ENCODE measurements at places on chromosomes 12 and 14. TPM values are rescaled to one million over a fixed set of nuclear protein-coding genes. Genes with fewer than 3 reads are reported as not detected.

ZNF664 gene
- polyA plus RNA-seq, result 40.5 TPM

TUNAR gene
- polyA plus RNA-seq, result 2.9 TPM

FSCB gene
- not detected for polyA plus RNA-seq

TCL1A gene
- polyA plus RNA-seq, result not detected

TTC9 gene
- 1.1 TPM for polyA plus RNA-seq

ABHD12B gene
- 1.2 TPM for polyA plus RNA-seq

GNG2 gene
- polyA plus RNA-seq, result 4.9 TPM

OR4E2 gene
- not detected for polyA plus RNA-seq

NFATC4 gene
- polyA plus RNA-seq, result 120 TPM

KRT2 gene
- not detected for polyA plus RNA-seq

TM7SF3 gene
- polyA plus RNA-seq, result 50.1 TPM

DNA sequence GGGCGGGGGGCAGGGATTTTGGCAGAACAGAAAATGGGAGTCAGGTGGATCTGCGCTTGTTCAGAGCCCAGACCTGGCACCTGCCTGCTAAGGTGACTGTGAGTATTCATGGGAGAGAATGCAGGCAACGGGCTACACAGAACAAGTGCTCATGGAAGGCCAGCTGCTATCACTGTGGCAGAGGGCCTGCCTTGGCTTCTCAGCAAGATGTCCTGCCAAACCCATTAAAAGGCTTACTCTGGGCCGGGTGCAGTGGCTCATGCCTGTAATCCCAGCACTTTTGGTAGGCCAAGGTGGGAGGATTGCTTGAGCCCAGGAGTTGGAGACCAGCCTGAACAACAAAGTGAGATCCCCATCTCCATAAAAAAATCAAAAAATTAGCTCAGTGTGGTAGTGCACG, 21.0 kb downstream of the DIO3 start:
- H3K4me3 ChIP-seq, result no peak overlapping the region
- peaks cover 23% of the 10 kb centered on the region for H3K27me3 ChIP-seq
- DNase-seq, result no peak
- no peaks in the 10 kb centered on the region for H3K36me3 ChIP-seq

DNA sequence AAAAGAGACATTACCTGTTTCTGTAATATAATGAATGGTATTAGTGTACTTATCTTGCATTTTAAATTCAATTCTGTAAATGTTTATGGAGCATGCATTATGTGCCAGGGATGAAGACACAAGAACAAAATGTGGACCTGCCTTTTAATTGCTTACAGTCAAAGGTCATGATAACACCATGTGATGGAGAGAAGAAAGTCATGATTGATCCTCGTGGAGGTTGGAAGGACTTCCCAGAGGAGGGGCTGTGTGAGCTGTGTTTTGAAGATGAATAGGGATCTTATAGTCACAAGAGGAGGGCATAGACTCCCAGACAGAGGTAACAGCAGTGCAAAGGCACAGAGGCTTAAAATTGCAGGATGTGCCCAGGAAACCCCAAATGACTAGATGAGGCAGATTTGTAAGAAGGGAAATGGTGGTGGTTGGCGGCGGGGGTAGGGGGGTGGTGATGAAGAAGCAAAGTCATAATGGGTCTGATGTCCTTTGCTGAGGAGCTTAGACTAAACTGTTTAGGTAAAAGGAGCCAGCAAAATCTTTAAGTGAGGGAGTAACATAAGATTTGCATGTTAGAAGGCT, 151.5 kb downstream of the PRKCH start:
- peak overlapping the region; percentile 67 for H3K27ac ChIP-seq
- DNase-seq, result no peak
- no peaks in the 10 kb centered on the region for H3K27me3 ChIP-seq
- H3K36me3 ChIP-seq, result no peaks in the 10 kb centered on the region

DNA sequence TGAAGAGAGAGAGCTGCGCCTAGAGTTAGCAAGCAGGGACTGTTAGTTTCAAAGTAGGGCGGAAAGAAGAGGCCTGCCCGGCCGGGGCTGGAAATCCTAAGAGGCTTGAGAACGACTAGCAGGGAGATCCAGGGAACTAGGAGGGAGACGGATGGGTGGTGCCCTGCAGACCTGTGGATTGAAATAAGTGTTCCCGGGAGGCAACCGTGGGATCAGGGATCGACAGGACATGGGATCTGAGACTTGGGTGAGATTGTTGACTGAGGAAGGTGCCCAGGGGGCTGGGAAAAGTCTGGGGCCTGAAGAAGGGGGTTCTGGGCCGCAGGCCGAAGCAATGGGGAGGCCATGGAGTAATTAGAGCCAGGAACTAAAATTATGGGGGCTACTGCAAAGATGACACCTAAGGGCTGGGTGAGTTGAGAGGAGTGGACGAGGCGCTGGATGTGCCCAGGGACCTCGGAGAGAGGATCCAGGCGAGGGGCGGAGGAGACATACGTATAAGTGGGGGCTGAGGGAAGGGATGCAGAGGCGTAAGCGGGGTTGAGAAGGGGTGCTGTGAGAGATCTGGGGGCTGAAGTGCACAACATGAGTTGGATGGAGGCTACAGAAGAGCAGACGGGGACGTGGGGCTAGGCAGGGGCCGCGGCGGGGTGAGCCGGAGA, 635 bp downstream of the LTA4H start:
- DNase-seq, result peak; percentile 43
- peaks cover 14% of the 10 kb centered on the region for H3K4me1 ChIP-seq
- H3K4me3 ChIP-seq, result peak overlapping the region; percentile 74
- no peaks in the 10 kb centered on the region for H3K27me3 ChIP-seq
- H3K36me3 ChIP-seq, result no peaks in the 10 kb centered on the region
- H3K27ac ChIP-seq, result peak overlapping the region; percentile 55

- DNase-seq, result no peak
- no peaks in the 10 kb centered on the region for H3K36me3 ChIP-seq
- no peak overlapping the region for H3K4me3 ChIP-seq
- no peaks in the 10 kb centered on the region for H3K27me3 ChIP-seq
- no peaks in the 10 kb centered on the region for H3K4me1 ChIP-seq
Observed at GRCh38 chr14:65637780-65638179, 225.2 kb downstream of the FUT8 start.

GRCh38 chr14:93240678-93241000, 33.6 kb downstream of the UBR7 start:
- H3K4me1 ChIP-seq, result no peaks in the 10 kb centered on the region
- no peak overlapping the region for H3K4me3 ChIP-seq
- no peaks in the 10 kb centered on the region for H3K27me3 ChIP-seq
- H3K36me3 ChIP-seq, result peaks cover 30% of the 10 kb centered on the region
- no peak for DNase-seq

DNA sequence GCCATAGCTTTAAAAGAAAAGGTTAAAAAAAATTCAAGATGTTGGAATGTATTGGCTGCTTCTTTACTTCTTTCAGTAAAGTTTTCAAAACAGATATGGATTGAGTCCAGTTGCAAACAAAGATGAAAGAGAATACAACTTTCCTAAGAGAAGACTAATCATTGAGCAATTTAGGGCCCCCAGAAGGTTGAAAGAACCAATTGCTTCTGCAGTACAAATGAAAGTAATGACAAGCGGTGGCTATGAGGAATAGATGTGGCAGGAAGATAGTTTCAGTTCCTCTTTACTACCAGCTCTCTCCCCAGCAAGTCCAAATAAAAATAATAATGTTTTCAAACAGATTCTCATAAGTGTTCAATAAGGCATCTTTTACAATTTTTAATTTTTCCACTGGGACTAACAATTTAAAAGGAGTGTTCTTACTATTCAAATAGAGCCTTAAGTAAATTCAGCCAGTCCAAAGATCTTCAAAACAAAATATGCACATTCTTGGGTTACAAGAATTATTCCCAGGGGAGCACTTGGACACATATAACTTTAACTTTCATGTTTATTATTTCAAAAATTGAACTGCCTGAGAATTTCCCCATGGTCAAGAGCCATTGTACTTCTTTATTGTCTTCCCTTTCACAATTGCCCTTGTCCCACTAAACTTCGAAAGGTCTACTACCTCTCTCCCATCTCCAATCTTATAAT, 62.3 kb upstream of the PPP1R12A start:
- H3K27ac ChIP-seq, result no peak overlapping the region
- no peak overlapping the region for H3K4me3 ChIP-seq

GRCh38 chr14:94112513-94113063, 2.1 kb downstream of the IFI27 start:
- H3K4me3 ChIP-seq, result no peak overlapping the region
- H3K4me1 ChIP-seq, result no peaks in the 10 kb centered on the region
- H3K36me3 ChIP-seq, result no peaks in the 10 kb centered on the region
- DNase-seq, result no peak

DNA sequence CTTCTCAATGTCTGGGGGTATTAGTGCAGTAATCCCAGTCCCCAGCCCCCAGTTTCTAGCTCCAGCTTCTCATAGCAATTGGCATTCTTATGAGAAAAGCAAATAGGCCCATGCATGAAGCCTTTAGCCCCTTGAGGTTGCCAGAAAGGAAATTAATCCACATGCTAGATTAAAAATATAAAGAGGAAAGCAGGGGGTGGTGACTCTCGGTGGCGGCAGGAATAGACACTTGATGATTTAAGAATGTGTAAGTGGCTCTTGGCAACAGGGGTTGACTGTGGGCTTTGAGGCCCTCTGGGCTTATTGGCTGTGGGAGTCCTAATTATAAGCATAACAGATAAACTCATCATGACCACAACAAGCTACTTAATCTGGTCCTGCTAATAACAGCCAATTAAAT, 1367.3 kb upstream of the FLRT2 start:
- DNase-seq, result peak; percentile 28
- H3K4me1 ChIP-seq, result peaks cover 30% of the 10 kb centered on the region
- no peak overlapping the region for H3K4me3 ChIP-seq
- no peak overlapping the region for H3K27ac ChIP-seq
- H3K36me3 ChIP-seq, result no peaks in the 10 kb centered on the region

DNA sequence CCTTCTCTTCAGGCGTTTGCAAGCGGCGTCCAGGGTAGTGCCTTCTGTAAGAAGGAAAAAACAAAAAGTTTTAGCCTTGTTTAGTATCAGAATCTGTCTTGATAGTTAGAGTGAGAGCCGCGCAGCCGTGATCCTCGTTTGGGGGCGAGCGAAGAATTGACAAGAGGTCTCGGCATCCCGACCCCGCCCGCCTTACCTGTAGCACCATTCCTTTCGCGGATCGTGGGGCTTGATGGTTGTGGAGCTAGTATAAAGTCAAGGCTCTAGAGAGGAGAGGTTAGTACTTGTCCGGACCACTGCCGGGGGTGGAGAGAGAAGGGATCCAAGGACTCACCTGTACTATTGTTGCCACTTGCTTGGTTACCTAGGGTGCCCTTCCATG, 494 bp downstream of the TMTC3 start:
- H3K36me3 ChIP-seq, result no peaks in the 10 kb centered on the region
- H3K27ac ChIP-seq, result peak overlapping the region; percentile 12
- H3K27me3 ChIP-seq, result no peaks in the 10 kb centered on the region
- DNase-seq, result peak; percentile 20
- H3K4me1 ChIP-seq, result peaks cover 2% of the 10 kb centered on the region

- H3K27ac ChIP-seq, result no peak overlapping the region
- H3K4me3 ChIP-seq, result no peak overlapping the region
- no peaks in the 10 kb centered on the region for H3K4me1 ChIP-seq
- H3K36me3 ChIP-seq, result no peaks in the 10 kb centered on the region
- no peaks in the 10 kb centered on the region for H3K27me3 ChIP-seq
Observed at GRCh38 chr14:70338550-70338949, 20.9 kb downstream of the COX16 start.

DNA sequence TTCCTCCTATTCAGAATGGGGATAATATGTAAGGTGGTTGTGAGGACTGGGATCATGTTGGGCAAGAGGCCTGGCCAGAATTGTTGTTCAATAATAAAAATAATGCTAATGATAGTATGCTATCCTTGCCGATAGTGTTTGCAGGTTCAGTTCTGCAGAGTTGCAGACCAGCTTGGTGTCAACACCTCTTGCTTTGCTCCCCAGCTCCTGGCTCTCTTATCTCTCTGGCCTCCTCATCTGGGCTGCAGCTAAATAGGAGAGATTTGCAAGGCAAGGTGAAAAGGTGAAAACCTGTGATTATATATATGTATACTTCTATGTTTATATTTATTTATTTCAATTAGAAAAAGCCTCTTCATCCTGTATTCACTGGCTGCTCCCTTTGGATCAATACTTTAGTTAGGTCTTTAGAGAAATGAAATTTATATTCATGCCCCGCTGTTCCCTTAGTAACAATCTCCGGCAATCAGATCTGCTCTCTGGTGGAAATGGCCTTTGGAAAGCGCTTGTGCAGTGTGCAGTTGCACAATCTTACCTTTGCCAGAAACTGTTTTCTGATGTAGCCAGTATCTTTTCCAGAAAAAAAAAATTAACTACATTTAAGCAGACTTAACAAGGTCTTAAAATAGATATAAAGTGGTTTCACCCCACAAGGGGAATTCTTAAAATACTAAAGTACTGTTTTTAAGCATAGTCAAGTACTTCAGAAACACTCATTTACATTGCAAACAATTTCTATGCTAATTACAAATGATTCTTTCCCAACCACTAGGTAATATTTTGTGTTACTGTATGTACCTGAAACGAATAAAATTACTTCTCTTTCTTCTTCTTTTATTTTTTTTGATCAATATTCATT, 19.1 kb upstream of the ACVR1B start:
- H3K4me3 ChIP-seq, result no peak overlapping the region
- H3K4me1 ChIP-seq, result peaks cover 23% of the 10 kb centered on the region
- no peaks in the 10 kb centered on the region for H3K27me3 ChIP-seq
- H3K36me3 ChIP-seq, result no peaks in the 10 kb centered on the region

DNA sequence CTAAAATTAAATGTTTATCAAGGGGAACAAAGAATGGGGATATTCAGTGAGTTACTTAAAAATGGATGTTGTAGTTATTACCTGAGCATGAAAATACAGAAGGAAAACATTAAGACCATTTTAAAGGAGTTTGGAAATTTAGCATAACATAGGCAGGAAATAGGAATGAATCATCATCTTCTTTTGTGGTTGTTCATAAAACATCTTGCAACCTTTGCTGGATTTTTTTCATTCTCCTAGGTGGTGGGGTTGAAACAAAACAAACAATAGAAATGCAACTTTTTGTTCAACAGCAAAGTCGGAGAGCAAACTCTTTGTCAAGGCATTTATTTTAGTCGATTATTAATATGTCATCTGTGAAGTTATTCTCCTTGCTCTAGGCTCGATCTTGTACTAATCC, 275.1 kb downstream of the IPO8 start:
- peak; percentile 49 for DNase-seq
- no peak overlapping the region for H3K4me3 ChIP-seq
- H3K27me3 ChIP-seq, result no peaks in the 10 kb centered on the region
- H3K4me1 ChIP-seq, result no peaks in the 10 kb centered on the region
- no peak overlapping the region for H3K27ac ChIP-seq
- H3K36me3 ChIP-seq, result no peaks in the 10 kb centered on the region

- no peaks in the 10 kb centered on the region for H3K27me3 ChIP-seq
- H3K36me3 ChIP-seq, result no peaks in the 10 kb centered on the region
- no peak for DNase-seq
- H3K4me1 ChIP-seq, result peaks cover 17% of the 10 kb centered on the region
- no peak overlapping the region for H3K4me3 ChIP-seq
Observed at GRCh38 chr12:89261982-89262381, 90.3 kb downstream of the DUSP6 start.

- DNase-seq, result peak; percentile 59
- no peaks in the 10 kb centered on the region for H3K36me3 ChIP-seq
- H3K4me1 ChIP-seq, result no peaks in the 10 kb centered on the region
- H3K4me3 ChIP-seq, result no peak overlapping the region
- H3K27ac ChIP-seq, result no peak overlapping the region
Observed at GRCh38 chr12:98998697-98999299, 353.7 kb downstream of the APAF1 start.

GRCh38 chr12:24948420-24948756, 513 bp downstream of the BCAT1 start:
- peak; percentile 57 for DNase-seq
- peak overlapping the region; percentile 44 for H3K4me3 ChIP-seq
- no peaks in the 10 kb centered on the region for H3K36me3 ChIP-seq
- H3K27me3 ChIP-seq, result no peaks in the 10 kb centered on the region
- peaks cover 30% of the 10 kb centered on the region for H3K4me1 ChIP-seq
- H3K27ac ChIP-seq, result no peak overlapping the region

GRCh38 chr14:47392326-47392725, 283.1 kb downstream of the MDGA2 start:
- no peaks in the 10 kb centered on the region for H3K36me3 ChIP-seq
- DNase-seq, result no peak
- peaks cover 2% of the 10 kb centered on the region for H3K4me1 ChIP-seq
- H3K27ac ChIP-seq, result no peak overlapping the region
- no peak overlapping the region for H3K4me3 ChIP-seq
- H3K27me3 ChIP-seq, result no peaks in the 10 kb centered on the region
